Activated CD4-positive, alpha-beta T cell treated with anti-CD3 and anti-CD28 coated beads, Interleukin-2, amount 10 ng/mL, durations not matched to agents 24 days and 14 days (primary cell): ENCODE measurements at places on chromosomes 1 and 21.
A peak's percentile ranks its signal among the peaks of the same experiment; 100 is the strongest.

DNA sequence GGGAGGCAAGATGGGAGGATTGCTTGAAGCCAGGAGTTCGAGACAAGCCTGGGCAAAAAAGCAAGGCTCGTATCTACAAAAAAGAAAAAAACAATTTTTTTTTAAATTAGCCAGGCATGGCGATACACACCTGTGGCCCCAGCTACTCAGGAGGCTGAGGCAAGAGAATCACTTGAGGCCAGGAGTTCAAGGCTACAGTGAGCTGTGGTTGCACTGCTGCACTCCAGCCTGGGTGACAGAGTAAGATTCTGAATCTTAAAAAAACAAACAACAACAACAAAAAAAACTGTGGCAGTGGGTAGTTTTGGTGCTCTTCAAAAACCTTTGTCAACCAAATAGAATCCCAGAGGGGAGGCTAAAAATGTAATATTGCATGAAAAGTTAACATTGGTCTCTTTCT is 734 bp downstream of the PTPN22 start:
- peaks cover 35% of the 10 kb centered on the region for H3K36me3 ChIP-seq
- H3K4me1 ChIP-seq: peaks cover 62% of the 10 kb centered on the region
- H3K4me3 ChIP-seq: peak overlapping the region; percentile 94

- no peaks in the 10 kb centered on the region for H3K27me3 ChIP-seq
- H3K36me3 ChIP-seq: peaks cover 39% of the 10 kb centered on the region
- no peak overlapping the region for H3K4me3 ChIP-seq
- no peak for DNase-seq
- H3K4me1 ChIP-seq: peaks cover 3% of the 10 kb centered on the region
Measured at GRCh38 chr1:35894183-35894582, 11.2 kb downstream of the AGO1 start.

DNA sequence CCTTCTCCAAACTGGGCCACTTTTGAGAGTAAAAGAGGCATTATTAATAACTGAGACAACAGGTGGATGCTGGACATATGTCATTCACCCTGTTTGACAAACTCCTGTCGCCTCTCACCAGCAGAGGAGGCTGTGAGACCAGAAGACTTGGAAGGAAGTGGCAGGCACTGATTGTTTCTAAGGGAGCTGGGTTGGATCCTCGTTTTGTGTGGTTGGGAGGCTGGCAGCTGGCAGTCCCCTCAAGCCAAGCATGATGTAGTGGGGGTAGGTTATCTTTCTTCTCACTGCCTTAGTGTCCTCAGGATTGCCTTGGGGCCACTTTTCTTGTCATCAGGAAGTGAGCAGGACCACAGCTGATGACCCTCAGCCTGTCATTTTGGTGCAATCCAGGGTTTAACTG is 86.5 kb upstream of the KCNJ15 start:
- no peaks in the 10 kb centered on the region for H3K36me3 ChIP-seq
- H3K4me1 ChIP-seq: no peaks in the 10 kb centered on the region
- no peak for DNase-seq
- H3K27ac ChIP-seq: no peak overlapping the region
- H3K27me3 ChIP-seq: peaks cover 4% of the 10 kb centered on the region
- H3K4me3 ChIP-seq: no peak overlapping the region

DNA sequence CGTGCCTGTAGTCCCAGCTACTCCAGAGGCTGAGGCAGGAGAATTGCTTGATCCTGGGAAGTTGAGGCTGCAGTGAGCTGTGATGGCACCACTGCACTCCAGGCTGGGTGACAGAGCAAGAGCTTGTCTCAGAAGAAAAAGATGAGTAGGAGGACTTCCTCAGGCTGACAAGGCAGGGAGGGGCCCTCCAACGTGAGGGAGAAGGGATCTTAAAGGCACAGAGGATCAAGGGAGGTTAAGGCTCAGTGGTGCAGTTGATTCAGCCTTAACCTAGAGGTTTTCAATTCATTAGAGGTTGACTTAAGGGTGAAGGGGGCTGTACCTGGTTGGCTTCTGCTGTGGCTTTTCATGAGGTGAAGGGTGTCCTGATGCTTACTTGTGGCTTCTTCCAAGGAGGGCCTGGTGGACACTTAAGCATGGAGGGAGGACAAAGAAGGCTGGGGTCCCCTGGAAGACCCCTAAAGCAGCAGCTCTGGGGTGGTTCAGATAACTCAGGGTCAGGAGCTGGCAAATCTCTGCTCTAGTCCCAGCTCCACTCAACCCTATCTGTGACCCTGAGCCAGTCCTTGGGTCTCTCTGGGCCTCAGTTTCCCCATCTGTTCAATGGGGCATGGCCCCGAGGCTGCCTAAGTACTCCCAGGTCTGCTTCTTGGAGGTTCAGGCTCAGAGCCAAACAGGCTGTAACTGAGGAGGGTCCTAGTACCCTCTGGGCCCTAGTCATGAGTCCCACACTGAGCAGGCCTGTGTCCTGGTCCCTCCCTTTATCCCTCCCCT is 6.3 kb downstream of the EXTL1 start:
- DNase-seq: no peak
- no peak overlapping the region for H3K4me3 ChIP-seq
- H3K4me1 ChIP-seq: peaks cover 4% of the 10 kb centered on the region
- H3K27me3 ChIP-seq: peaks cover 2% of the 10 kb centered on the region
- H3K36me3 ChIP-seq: no peaks in the 10 kb centered on the region

GRCh38 chr1:83103341-83103740 is 895.6 kb downstream of the TTLL7 start:
- no peaks in the 10 kb centered on the region for H3K4me1 ChIP-seq
- no peak overlapping the region for H3K4me3 ChIP-seq
- no peaks in the 10 kb centered on the region for H3K27me3 ChIP-seq
- no peak for DNase-seq
- no peaks in the 10 kb centered on the region for H3K36me3 ChIP-seq
